Activated CD8-positive, alpha-beta memory T cell treated with anti-CD3 and anti-CD28 coated beads, Interleukin-2, amount 50 U/mL, for 48 hours (primary cell): ENCODE measurements at places on chromosomes 11 and 22.

DNA sequence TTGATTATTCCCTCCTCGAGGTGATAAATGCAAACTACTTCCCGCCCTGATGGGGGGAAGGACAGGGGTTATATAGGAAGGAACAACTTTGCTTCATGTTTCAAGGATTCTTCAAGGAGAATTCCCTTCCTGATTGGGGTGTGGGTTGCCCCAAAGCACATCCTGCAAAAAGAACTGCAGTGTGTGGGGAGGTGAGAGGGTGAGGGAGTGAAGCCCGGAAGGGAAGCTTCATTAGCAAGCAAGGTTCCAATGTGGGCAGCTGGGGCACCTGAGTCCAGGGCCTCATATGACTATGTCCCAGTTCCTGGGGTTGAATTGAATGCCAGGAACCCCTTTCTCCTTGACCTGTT is 326.0 kb downstream of the MN1 start:
- no peak for DNase-seq

DNA sequence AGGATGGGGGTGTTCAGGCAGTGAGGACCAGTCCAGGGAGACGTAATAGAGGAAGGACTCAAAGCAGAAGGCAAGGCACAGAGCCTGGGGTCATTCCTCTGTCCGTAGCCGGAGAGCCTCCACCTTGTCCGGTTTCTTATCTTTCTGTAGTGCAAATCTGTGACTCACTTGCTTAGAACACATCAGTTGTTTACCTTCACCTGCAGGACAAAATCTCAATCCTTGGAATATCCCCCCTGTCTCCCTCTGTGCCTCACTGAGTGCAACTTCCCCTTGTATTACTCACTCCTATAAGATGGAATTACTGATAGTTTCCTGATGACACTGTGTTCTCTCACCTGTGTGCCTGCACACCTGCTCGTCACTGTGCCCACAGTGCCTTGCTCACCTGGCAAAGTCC is 20.4 kb upstream of the TTC12 start:
- DNase-seq = no peak

DNA sequence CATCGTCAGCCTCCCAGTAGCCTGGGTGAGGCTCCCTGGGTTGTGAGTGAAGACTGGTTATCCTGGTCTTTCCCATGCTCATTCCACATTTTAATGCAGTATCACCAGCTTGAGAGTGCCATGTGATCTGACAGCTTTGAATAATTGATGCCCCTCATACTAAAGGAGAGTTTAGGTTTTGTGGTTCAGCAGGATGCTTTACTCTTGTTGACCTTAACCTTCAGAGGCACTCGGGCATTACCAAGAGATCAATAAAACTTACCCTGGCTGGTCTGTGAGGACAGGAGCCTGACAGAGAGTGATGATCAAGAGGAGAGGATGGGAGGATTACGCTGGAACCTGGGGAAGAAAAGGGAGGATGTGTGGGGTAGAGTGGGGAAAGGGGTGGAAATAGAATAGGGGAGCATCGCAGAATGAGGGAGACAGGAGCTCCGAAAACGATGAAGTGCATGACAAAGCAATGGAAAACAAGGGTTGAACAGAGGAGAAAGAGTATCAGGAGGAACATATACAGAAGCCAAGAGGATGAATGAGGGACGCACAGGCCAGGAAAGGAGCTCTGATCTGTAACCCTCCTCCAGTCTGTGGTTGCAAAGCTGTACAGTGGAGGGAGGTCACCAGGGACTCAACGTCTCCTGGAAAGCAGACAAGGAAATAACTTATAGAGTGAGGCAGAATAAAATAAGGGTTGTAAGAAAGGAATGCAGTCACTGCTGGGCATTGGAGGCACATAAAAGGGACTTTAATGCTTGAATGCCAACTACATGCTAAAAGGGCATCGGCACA is 594.5 kb downstream of the NTM start:
- no peak for DNase-seq

- DNase-seq = no peak
These were observed 259.5 kb downstream of the CADM1 start for GRCh38 chr11:115244758-115245157.

DNA sequence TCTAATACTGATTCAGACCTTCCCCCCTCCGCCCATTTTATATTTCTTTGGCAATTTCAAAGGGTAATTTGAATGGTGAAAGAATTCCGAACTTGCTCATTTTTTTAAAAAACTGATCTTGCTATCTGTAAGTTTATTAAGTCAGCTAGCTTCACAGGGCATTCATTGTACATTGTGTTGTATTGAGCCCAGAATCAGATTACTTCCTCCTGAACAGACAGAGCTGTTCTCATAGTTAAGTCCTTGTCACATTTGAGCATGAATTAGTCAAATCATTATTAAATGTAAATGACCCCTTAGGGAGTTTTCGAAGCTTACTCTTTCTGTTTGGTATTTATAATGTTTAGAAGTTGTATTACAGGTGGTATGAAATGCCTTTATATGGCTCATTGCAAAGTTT is 34.4 kb downstream of the CYP2R1 start:
- no peak for DNase-seq

DNA sequence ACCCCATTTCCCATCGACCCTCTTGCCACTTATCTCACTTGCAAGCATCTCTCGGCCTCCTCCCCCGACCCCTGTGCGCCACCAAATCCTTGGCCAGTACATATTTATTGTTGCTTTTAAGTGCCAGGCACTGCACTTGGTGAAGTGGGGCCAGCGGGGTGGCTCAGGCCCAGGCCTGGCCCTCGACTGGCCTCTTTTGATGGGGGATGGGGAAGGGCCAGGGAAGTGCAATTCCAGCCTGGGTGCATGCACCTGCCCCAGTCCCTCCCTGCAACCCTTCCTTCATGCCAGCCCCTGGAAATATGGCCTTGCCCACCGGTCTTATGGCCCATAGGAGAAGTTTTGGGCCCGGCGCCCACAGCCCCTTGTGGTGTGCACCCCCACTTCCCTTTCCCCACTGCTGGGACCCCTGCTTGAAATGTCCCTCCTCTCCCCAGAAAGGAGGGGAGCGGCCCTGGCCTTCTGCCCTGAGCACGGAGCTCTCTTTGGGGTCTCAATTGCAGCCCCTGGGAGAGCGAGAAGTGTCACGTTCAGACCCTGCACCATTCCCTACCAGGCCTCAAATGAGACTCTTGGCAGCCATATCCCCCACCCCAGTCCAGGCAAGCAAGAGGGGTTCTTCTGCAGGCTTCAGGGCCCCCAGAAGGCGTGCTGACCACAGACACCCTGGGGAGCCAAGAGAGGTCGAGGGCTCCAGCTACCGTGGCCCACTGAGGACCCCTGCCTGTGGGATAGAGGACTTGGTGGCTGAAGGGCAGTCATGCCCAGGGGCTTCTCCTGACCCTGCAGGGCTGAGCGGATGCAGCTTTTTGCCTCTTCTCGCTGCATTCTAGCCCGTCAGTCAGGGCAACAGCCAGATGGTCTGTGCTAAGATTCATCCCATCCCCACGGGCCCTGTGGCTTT is 961 bp downstream of the SUSD2 start:
- no peak for DNase-seq

- no peak for DNase-seq
These were observed 141.8 kb downstream of the TEAD1 start for GRCh38 chr11:12815931-12816494.

DNA sequence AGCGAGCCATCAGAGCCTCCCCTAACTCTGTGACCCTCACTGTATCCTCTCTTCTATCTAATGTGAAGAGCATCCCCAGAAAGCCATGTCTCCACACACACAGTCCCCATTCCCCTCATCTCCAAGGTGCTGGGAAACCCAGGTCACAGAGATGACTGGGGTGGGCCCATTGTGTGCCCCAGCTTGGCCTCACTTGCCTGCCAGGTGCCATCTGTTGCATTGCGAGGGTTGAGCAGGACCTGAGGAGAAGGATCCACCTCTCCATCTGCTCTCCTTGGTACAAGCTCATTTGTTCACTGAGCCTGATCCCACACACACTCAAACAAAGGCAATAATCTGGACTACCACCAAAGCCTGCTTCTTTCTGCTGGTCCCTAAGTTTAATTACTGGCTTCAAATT is 118.8 kb downstream of the SPATA19 start:
- no peak for DNase-seq

DNA sequence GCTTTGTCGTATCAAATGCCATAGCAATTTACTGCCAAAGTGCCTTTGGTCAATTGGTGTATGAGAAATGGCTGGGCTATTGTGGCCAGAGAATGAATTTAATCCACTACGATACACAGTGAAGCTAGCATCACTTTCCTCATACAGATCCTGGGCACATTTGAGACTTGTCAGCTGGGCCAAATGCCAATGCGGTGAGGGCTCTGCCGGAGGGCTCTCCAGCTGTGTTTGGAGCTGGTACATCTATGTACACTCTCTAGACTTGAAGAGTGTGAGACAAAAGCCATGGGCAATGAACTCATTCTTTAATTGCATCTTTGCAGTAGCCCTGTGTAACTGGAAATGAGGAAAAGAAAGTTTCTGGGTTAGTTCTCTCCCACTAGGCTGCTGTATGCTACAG is 1052.9 kb downstream of the NTM start:
- no peak for DNase-seq

DNA sequence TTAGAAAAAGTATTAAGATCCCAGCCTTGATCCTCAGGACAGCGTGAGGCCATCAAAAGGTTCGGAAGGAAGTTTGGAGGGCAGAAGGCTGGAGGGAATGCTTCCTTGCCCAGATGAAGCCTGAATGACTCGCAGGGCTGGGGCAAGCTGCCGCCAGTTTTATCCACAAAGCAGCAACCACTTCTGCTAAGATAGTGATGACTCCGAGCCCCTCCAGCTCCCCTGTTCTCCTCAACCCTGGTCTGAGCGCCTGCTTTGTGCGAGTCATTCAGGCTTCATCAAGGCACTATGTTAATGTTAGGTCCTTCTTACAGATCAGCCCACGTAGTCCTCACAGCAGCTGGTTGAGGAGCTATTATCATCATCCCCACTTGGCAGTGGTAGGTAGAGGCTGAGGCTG is 158.8 kb downstream of the COMMD9 start:
- DNase-seq = no peak

- no peak for DNase-seq
These were observed 107.7 kb upstream of the CLMP start for GRCh38 chr11:123302751-123303195.

DNA sequence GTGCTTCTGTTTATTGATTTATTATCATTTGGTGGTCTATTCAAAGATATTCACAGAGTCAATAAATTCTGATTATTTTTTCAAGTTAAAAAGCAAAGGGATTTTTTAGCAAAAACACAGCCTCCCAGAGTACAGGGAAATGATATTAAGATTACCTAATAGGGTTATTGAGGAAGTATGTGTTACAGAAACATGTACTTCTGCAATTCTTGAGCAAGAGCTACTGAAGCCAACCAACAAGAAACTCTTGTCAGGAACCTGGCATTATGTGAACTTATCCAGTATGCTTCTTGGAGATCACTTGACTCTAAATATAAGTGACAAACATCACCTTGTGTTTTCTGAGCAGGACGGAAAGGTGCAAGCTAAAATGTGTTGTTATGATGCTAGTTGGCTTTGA is 42.0 kb upstream of the CARD18 start:
- DNase-seq = no peak

- no peak for DNase-seq
These were observed 9.3 kb downstream of the SELENOM start for GRCh38 chr22:31097941-31098631.

- peak; percentile 90 for DNase-seq
These were observed 796 bp upstream of the YIF1A start for GRCh38 chr11:66289548-66290329.

GRCh38 chr11:72646472-72646871 is 27.8 kb downstream of the PDE2A start:
- no peak for DNase-seq

- DNase-seq = no peak
These were observed 98.0 kb upstream of the CD82 start for GRCh38 chr11:44467413-44467812.

DNA sequence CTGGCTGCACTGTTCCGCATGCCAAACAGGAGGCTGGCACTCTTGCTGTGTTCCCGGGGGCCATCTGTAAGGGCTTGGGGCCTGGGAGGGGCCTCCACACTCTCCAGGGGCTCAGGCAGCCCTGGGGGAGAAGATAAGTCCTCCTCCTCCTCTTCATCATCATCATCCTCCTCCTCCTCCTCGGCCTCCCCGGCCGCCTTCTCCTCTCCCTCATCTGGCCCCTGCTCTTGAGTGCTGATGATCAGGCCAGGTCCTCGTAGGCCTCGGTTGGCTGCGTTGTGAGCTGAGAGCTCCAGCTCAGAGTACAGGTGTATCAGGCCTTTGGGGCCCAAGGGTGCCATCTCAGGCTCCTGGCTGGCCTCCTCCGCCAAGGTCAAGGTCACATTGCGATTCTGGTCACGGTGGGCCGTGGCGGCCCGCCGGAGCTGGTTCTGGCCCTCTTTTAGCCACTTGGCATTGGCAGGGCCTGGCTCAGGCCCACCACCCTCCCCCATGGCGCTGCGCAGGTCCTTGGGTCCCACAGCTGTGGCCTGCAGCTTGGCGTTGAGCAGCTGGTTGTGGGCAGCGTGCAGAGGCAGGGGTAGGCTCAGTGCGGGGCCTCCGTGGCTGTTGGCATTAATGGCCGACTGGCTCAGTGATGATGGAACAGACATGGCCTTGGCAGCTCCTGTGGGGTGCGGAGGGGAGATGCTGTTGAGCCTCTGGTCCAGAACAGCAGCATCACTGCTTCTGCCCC is 8.0 kb downstream of the APBB1 start:
- no peak for DNase-seq

- no peak for DNase-seq
These were observed 5.4 kb upstream of the MYO7A start for GRCh38 chr11:77122576-77123212.

- DNase-seq = no peak
These were observed 310.8 kb downstream of the DDX10 start for GRCh38 chr11:108975641-108976071.

GRCh38 chr11:16169541-16169940 is 186.8 kb downstream of the SOX6 start:
- no peak for DNase-seq

GRCh38 chr11:108027057-108027456 is 18.4 kb downstream of the CUL5 start:
- no peak for DNase-seq

- no peak for DNase-seq
These were observed 277.4 kb downstream of the SOX6 start for GRCh38 chr11:16078936-16079335.

GRCh38 chr11:17606233-17607082 is 59.4 kb downstream of the OTOG start:
- DNase-seq = no peak

- no peak for DNase-seq
These were observed 3.6 kb downstream of the TCIRG1 start for GRCh38 chr11:68042219-68043028.

GRCh38 chr11:2778630-2779498 is 79.1 kb upstream of the KCNQ1OT1 start:
- peak; percentile 39 for DNase-seq

- DNase-seq = no peak
These were observed 22.6 kb downstream of the PHLDB1 start for GRCh38 chr11:118629761-118630661.
